ENCODE measurements at places on chromosomes 3 and 15.

GRCh38 chr3:118636841-118637240 is 397.8 kb downstream of the IGSF11 start:
- DNase-seq: no peak

- no peak for DNase-seq
Measured at GRCh38 chr15:82111918-82112317, 66.1 kb upstream of the MEX3B start.

- DNase-seq: no peak
Measured at GRCh38 chr3:171044835-171045793, 18.6 kb upstream of the SLC2A2 start.

- no peak for DNase-seq
Measured at GRCh38 chr15:91803260-91803659, 50.2 kb upstream of the SLCO3A1 start.

- DNase-seq: no peak
Measured at GRCh38 chr15:57079446-57079845, 161.0 kb downstream of the TCF12 start.

Measured in dorsolateral prefrontal cortex (tissue), 122 donors.